ENCODE measurements at places on chromosomes 12 and 14.

DNA sequence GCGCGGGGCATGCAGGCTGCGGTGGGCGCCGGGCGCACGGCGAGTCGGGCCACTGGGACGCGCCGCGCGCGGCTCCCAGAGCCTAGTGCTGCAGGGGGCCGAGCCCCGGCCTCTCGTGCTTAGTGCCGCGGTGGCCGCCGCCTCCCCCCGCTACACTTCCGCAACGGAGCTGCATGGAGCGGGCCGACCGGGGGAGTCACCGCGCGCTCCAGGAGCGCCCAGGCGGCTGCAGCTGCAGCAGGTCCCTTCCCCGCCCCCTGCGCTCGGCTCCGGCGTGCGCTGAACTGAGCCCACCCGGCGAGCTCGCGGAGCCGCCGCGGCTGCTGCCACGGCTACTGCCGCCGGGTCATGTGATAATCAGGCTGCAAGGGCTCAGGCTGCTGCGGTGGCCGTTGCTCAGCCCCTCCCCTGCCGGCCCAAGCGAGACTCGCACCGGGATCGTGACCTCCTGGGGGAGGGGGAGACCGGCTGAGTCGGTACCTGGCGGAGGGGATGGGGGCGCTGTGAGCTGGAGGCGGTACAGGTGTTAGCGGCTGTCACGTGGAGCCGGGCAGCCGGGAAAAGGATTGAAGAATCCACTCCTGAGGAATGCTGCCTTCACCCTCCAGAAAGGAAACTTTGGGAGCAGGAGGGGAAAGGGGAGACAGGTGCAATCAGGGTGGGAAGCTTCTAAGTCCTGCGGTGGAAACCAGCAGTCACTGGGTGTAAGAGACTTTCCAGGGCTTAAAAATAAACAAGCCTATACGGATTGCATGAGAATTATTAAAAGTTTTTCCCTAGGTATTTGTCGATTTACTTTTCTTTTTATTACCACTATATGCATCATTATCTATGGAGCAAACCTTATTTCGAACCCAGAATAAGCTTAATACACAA, at the start of gene PPM1H:
Gene PPM1H (minus strand): TSS at position 352 of the 876 bp plus-strand sequence. CDS start 414 bp downstream, outside the sequence.
- H3K27me3 ChIP-seq = no peaks in the 10 kb centered on the region
- H3K4me1 ChIP-seq = peaks cover 4% of the 10 kb centered on the region
- H3K4me3 ChIP-seq = peak within 1 kb of the TSS; percentile 61
- peak within 1 kb of the TSS; percentile 66 for H3K27ac ChIP-seq

GRCh38 chr14:92585981-92586937, 72.7 kb downstream of the RIN3 start:
- H3K4me1 ChIP-seq = peaks cover 26% of the 10 kb centered on the region
- H3K4me3 ChIP-seq = no peak overlapping the region
- no peaks in the 10 kb centered on the region for H3K36me3 ChIP-seq
- H3K27me3 ChIP-seq = no peaks in the 10 kb centered on the region
- H3K27ac ChIP-seq = peak overlapping the region; percentile 81

DNA sequence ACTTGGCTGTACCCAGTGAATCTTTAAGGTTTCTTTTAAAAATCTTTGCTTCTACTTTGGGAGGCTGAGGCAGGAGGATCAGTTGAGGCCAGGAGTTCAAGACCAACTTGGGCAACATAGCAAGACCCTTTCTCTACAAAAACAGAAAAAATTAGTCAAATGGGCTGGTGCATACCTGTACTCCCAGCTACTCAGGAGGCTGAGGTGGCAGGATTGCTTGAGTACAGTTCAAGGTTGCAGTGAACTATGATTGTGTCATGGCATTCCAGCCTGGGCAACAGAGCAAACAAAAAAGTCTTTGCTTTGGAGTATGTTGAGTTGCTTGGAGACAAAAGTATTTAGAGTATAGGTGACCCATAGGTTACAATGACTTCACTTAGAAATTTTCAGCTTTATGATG, 6.2 kb upstream of the DDX55 start:
- H3K4me3 ChIP-seq = no peak overlapping the region
- DNase-seq = no peak
- H3K27ac ChIP-seq = no peak overlapping the region
- H3K27me3 ChIP-seq = no peaks in the 10 kb centered on the region
- H3K4me1 ChIP-seq = no peaks in the 10 kb centered on the region

DNA sequence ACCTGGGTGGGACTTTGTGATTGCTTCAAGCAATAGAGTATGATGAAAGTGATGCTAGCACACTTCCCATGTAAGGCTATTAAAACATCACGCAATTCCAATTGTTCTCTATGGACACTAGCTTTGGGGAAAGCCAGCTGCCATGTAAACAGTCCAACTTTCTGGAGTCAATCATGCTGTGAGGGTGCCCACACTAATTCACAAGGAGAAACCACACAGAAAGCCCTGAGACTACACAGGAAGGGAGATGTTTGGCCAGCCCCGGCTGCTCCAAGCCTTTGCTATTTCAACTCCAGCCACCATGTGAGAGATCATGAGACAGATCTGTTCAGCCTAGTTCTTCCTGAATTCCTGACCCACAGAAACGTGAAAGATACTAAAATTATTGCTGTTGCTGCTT, 96.3 kb downstream of the ST8SIA1 start:
- no peaks in the 10 kb centered on the region for H3K36me3 ChIP-seq
- no peak overlapping the region for H3K27ac ChIP-seq
- no peak for DNase-seq
- no peak overlapping the region for H3K4me3 ChIP-seq
- H3K4me1 ChIP-seq = no peaks in the 10 kb centered on the region

GRCh38 chr14:35760143-35760542, 49.0 kb downstream of the RALGAPA1 start:
- no peak overlapping the region for H3K4me3 ChIP-seq
- no peaks in the 10 kb centered on the region for H3K27me3 ChIP-seq
- H3K4me1 ChIP-seq = no peaks in the 10 kb centered on the region
- no peaks in the 10 kb centered on the region for H3K36me3 ChIP-seq

DNA sequence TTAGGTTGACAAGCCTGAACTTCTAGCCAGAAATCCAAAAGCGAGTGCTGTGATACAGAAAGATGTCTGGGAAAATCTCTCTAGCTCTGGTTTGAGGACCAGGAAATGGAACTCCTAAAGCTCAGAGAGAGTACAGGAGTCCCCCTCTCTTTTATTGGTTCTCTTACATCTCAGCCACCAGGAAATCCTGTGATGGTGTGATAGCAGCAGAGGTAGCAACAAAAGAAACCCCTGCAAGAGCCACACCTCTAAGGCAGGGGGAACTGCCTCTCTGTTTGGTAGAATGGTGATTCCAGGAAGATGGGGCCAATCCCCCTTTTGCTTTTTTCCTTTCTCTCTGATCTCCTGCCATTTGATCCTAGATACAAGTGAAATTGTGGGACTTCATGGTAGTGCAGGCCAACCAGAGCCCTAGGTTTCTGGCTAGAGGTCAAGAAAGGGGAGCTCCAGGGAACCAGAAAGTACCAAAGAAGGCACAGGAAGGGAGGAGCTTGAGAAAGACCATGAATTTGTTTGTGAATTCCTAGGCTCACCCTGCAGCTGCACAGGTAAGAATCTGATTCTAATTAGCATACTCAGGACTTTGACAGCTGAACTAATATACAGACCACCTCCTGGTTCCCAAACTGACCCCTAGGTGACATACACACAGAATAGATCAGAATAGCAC, 88.5 kb downstream of the PAPLN start:
- H3K36me3 ChIP-seq = peaks cover 4% of the 10 kb centered on the region
- no peak for DNase-seq
- H3K27me3 ChIP-seq = no peaks in the 10 kb centered on the region
- H3K4me3 ChIP-seq = no peak overlapping the region
- no peak overlapping the region for H3K27ac ChIP-seq

DNA sequence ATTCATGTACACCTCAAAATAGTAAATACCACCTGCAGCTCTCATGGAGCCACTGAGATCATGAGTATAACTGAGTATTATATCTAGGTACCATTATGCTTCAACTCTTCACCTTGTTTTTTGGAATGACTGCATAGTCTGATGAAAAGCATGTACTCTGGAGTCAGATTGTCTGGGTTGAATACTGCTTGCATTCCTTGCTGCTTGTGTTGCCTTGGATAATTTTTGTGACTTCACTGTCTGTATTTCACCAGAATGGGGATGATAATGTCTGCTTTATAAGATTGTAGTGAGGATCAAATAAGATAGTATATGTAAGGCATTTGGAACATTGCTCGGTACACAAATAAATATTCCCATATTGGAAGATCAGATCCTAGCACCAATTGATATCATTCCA, 54.2 kb downstream of the SUSD6 start:
- H3K36me3 ChIP-seq = no peaks in the 10 kb centered on the region
- H3K27me3 ChIP-seq = no peaks in the 10 kb centered on the region
- H3K4me1 ChIP-seq = peaks cover 54% of the 10 kb centered on the region
- H3K27ac ChIP-seq = peak overlapping the region; percentile 54
- no peak overlapping the region for H3K4me3 ChIP-seq
